Colonic mucosa (tissue), 4 donors: ENCODE measurements at places on chromosomes 6 and 20. TPM values are rescaled to one million over a fixed set of nuclear protein-coding genes. Genes with fewer than 3 reads are reported as not detected.
A peak's percentile ranks its signal among the peaks of the same experiment; 100 is the strongest.

DNA sequence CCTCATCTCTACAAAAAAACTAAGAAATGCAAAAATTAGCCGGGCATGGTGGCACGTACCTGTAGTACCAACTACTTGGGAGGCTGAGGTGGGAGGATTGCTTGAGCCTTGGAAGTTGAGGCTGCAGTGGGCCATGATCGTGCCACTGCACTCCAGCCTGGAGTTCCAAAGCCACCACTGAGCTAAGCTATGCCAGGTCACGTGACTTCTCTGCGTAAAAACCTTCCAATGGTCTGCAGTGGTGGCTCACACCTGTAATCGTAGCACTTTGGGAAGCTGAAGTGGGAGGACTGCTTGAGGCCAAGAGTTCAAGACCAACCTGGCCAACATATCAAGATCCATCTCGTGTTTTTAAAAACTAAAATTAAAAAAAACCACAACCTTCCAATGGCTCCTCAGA is 1.7 kb downstream of the SF3B5 start:
- no peak overlapping the region for H3K4me3 ChIP-seq
- no peaks in the 10 kb centered on the region for H3K27me3 ChIP-seq
- H3K36me3 ChIP-seq = no peaks in the 10 kb centered on the region

DNA sequence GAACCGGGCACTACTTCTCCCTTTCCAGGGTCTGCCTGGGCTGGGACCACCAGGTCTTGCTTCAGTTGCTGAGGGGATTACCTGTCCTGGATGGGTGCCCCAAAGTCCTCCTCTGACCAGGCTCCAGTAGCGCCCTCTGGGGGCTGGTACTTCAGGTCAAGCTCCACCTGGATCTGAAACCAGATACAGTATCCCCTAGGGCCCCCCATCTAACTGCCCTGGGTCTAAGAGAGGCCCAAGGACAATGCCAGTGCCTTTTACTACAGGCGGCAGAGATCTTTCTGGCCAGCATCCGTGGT is 11.2 kb upstream of the SPAG4 start:
- no peaks in the 10 kb centered on the region for H3K4me1 ChIP-seq
- H3K36me3 ChIP-seq = no peaks in the 10 kb centered on the region
- H3K27ac ChIP-seq = no peak overlapping the region
- H3K4me3 ChIP-seq = no peak overlapping the region

DNA sequence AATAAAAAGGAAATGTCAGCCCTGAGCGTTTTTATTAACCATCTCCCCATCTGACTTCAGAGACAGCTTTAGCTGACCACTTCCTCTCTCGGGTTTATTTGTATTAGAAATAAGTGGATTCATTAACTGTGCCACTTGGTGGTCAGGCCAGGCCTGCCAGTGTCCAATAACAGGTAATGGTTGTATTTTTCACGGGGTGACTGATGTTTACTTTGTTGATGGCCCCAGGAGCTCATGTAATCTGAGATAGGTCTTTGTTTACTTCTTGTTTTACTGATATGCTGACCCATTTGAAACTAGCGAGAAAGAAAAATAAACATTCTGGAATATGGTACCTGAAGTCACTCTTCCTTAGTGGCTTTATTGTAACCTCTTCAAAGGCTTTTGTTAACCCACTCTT is 504.3 kb upstream of the SLC35B3 start:
- H3K4me1 ChIP-seq = no peaks in the 10 kb centered on the region
- no peak overlapping the region for H3K4me3 ChIP-seq
- H3K36me3 ChIP-seq = no peaks in the 10 kb centered on the region
- no peak overlapping the region for H3K27ac ChIP-seq
- DNase-seq = no peak
- no peaks in the 10 kb centered on the region for H3K27me3 ChIP-seq

DNA sequence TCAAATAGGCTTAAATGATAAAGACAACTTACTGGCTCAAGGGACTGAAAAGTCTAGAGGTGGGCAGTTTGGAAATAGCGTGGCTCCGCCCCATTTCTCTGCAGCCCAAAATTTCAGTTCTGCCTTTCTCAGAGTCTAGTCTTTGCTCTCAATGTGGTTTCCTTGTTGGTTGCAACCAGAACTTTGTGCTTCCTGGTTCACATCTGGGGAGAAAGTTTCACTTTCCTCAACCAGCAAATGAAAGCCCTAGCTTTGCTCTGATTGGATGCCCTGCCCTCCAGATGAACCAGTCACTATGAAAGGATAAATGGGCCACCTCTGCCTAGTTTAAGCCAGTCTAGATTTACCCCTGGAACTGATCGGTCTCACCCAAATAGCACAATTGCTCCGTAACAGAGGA is 14.9 kb downstream of the SYCP2L start:
- no peaks in the 10 kb centered on the region for H3K27me3 ChIP-seq
- no peaks in the 10 kb centered on the region for H3K4me1 ChIP-seq
- H3K36me3 ChIP-seq = no peaks in the 10 kb centered on the region
- no peak for DNase-seq
- H3K4me3 ChIP-seq = no peak overlapping the region

GRCh38 chr6:27889275-27889627 is 22.9 kb downstream of the OR2B2 start:
- H3K36me3 ChIP-seq = no peaks in the 10 kb centered on the region
- DNase-seq = no peak
- no peaks in the 10 kb centered on the region for H3K4me1 ChIP-seq
- no peak overlapping the region for H3K27ac ChIP-seq
- no peaks in the 10 kb centered on the region for H3K27me3 ChIP-seq

- DNase-seq = peak; percentile 70
- no peak overlapping the region for H3K4me3 ChIP-seq
- no peaks in the 10 kb centered on the region for H3K36me3 ChIP-seq
Measured at GRCh38 chr6:52356017-52356416, 5.9 kb upstream of the PAQR8 start.

DNA sequence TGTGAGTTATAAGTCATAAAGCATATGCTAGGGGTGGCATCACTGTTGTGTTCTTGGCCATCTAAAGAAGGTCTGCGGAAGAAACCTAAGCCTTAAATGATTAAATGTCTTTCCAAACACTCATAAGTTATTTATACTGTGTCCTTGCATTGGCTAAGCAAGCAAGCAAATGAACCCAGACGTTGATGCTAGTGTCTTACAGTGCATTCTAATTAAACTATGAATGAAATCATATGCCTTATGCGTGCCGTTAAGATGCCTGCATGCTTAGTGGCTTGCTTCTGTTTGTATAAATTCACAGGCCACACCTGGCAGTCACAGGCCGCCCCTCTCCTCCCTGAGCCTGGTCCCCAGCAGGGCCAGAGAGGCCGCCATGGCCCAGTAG is 49.9 kb downstream of the RIN2 start:
- DNase-seq = no peak
- H3K36me3 ChIP-seq = no peaks in the 10 kb centered on the region
- no peaks in the 10 kb centered on the region for H3K4me1 ChIP-seq

DNA sequence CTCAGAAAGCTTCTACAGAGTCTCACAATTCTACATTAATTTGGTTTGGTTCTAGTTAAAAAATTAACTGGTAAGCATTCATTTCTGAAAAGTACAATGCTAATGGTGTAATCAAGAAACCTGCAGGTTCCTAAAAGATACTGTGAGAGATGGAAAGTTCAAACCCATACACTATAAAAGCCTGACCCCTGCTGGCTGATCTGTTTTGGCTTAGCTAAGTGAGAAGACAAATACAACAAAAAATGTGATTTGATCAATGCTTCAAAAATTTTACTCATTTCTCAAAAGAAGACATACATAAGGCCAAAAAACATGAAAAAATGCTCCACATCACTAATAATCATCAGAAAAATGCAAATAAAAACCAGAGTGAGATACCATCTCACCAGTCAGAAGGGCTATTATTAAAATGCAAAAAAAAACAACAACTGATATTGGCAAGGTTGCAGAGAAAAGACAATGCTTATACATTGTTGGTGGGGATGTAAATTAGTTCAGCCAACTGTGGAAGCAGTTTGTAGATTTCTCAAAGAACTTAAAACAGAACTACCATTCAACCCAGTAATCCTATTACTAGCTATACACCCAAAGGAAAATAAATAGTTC is 102.8 kb downstream of the MOXD1 start:
- no peaks in the 10 kb centered on the region for H3K4me1 ChIP-seq
- peak; percentile 59 for DNase-seq
- no peaks in the 10 kb centered on the region for H3K36me3 ChIP-seq
- H3K27ac ChIP-seq = no peak overlapping the region
- H3K4me3 ChIP-seq = no peak overlapping the region

- H3K27me3 ChIP-seq = no peaks in the 10 kb centered on the region
- H3K27ac ChIP-seq = no peak overlapping the region
- no peaks in the 10 kb centered on the region for H3K36me3 ChIP-seq
- no peak overlapping the region for H3K4me3 ChIP-seq
- no peak for DNase-seq
Measured at GRCh38 chr6:132995432-132995831, 181.1 kb downstream of the RPS12 start.

DNA sequence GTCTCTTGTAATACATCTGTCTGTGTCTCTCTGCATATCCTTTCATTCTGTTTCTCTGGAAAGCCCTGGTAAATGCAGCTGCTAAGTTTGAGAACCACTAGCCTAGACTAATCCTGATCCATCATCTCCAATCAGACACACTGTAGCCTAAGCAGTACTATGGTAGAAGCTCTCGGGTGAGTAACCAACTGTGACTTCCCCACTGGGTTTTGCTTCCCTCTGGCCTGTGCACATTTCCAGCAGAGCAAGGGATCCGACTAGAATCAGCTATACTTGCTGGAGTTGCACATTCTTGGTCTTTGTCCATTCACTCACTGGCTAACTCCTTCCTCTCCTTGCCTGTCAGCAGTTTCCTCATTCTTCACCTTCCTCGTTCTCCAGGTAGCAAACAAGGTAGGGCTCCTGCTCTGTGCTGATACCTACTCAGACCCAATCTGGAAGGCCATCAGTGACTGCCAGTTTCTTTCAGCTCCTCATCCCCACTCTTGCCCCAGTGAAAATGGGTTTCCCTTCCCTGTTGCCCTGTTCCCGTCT is 184.2 kb downstream of the PLCB4 start:
- no peaks in the 10 kb centered on the region for H3K36me3 ChIP-seq
- H3K4me3 ChIP-seq = no peak overlapping the region
- no peak for DNase-seq

DNA sequence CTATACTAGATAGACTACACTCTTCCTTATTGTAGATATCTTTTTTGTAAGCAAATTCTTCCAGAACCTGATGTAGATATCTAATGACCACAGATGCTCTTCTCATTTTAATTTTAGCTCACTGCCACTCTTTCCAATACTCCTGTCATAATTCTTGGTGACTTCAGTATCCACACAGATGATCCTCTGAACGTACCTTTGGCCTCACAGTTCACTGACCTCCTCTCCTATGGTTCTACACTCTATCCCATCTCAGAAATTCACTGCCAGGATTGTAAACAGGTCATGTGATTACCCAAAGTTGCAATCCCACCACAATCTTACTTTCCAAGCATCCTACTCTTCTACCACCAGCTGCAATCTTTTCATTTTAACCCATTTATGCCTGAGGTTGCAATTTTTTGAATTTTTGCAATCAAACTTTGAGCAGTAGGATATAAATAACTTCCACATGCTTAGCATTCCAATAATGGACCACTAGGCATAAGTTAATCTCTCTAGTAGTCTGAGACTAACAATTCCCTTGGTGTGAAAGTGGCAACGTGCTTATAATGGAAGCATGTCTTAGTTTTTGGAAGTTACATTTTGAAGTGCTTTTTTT is 31.2 kb downstream of the ESF1 start:
- H3K27ac ChIP-seq = no peak overlapping the region
- no peaks in the 10 kb centered on the region for H3K36me3 ChIP-seq
- no peaks in the 10 kb centered on the region for H3K27me3 ChIP-seq
- no peak overlapping the region for H3K4me3 ChIP-seq

GRCh38 chr20:60817891-60818290 is 434.2 kb upstream of the CDH4 start:
- no peaks in the 10 kb centered on the region for H3K36me3 ChIP-seq
- H3K27me3 ChIP-seq = no peaks in the 10 kb centered on the region
- no peak for DNase-seq
- no peak overlapping the region for H3K27ac ChIP-seq

DNA sequence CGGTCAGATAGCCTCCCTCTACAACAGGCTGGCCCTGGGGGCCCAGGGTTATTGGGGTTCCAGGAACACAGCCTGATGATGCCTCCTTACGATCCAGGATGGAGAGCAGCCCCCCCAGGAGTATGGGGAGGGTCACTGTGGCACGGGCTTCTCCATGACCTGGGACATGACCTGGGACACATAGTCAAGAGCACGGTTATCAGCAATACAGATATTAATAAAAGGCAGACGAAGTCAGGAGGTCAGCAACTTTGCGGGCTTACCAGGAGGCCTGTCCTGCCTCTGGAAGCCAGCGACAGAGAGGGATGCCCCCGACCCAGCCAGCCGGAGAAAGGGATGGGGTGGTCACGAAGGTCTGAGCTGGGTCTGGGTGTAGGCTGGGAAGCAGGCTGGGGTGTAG is 795 bp downstream of the MMP24OS start:
- peak overlapping the region; percentile 98 for H3K27ac ChIP-seq
- DNase-seq = no peak
- peak overlapping the region; percentile 89 for H3K4me3 ChIP-seq
- peaks cover 14% of the 10 kb centered on the region for H3K36me3 ChIP-seq
- H3K4me1 ChIP-seq = peaks cover 5% of the 10 kb centered on the region

GRCh38 chr6:39228992-39229767 is at the start of gene KCNK5:
Gene KCNK5, minus strand, starts transcription at chr6:39229475. Its CDS starts 364 bp downstream, at chr6:39229111.
- H3K4me1 ChIP-seq = no peaks in the 10 kb centered on the region
- peak within 1 kb of the TSS; percentile 41 for H3K27ac ChIP-seq
- no peaks in the 10 kb centered on the region for H3K27me3 ChIP-seq
- DNase-seq = peak; percentile 90
- peak within 1 kb of the TSS; percentile 55 for H3K4me3 ChIP-seq

GRCh38 chr6:108988296-108988695 is 106.3 kb downstream of the SESN1 start:
- no peaks in the 10 kb centered on the region for H3K27me3 ChIP-seq
- H3K4me1 ChIP-seq = no peaks in the 10 kb centered on the region
- no peak overlapping the region for H3K27ac ChIP-seq
- H3K36me3 ChIP-seq = no peaks in the 10 kb centered on the region
- no peak for DNase-seq

GRCh38 chr6:130825772-130826441 is 1.3 kb upstream of the SMLR1 start:
- DNase-seq = no peak
- H3K27me3 ChIP-seq = no peaks in the 10 kb centered on the region
- no peaks in the 10 kb centered on the region for H3K36me3 ChIP-seq

DNA sequence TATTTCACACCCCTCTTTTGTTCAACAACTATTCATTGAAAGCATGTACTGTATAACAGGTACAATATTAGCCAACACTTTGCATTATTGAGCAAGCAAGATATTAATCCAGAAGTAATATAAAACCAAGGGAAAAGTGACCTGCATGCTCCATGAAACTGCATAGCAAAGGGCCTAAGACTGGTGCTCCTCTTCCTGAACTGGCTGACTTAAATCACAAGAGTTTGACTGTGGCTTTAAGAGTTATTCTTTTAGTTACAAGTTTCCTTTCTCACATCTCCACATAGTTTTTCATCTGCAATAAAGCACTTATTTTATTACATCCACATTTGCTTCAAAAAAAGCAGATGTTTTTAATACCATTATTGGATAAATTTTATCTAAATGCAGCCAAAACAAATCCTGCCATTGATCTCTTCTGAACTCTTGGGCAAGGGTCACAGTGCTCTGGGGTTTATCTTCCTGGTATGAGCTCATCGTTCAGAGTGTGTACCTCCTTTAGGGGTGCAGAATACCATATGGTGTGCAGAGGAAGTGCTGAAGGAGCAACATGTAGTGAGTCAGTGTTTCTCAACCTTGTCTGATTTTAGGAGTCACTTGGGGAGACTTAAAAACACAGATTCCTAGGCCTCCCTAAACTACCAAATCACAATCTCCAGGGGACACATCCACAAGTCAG is 1225.9 kb upstream of the MAP3K7 start:
- H3K27me3 ChIP-seq = no peaks in the 10 kb centered on the region
- DNase-seq = no peak

The SLC32A1 gene
- total RNA-seq = not detected

The PLCB1 gene
- 8.3 TPM for total RNA-seq

The FERMT1 gene
- total RNA-seq = 68.8 TPM

The SMPDL3A gene
- total RNA-seq = 47.5 TPM

The LAMA4 gene
- total RNA-seq = 35.1 TPM

The RAB44 gene
- total RNA-seq = 0.30 TPM
